ENCODE measurements at places on chromosomes 4 and X.

- no peaks in the 10 kb centered on the region for H3K27me3 ChIP-seq
- DNase-seq, result no peak
- H3K27ac ChIP-seq, result no peak overlapping the region
- no peak overlapping the region for H3K4me3 ChIP-seq
- H3K4me1 ChIP-seq, result peaks cover 14% of the 10 kb centered on the region
These were observed 169.5 kb downstream of the TLL1 start for GRCh38 chr4:166042510-166043055.

DNA sequence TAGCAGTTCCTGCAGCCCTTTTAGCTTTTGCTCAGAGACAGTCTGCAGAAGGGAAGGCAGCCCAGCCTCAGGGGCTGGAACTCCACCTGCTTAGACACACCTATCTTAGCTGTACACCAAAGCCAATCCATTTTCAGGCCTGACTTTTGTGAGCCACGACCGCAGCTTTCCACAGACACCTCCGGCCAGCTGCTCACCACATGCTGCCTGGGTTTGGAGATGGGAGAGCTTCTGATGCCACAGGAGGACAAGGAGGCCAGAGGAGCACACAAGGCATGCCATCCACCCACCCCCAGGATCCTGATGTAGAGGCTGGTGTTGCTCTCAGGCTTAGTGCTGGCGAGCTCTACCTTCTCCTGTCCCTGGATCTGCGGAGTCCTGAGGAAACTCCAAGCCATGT lies 141.8 kb upstream of the NALF2 start:
- DNase-seq, result peak; percentile 83
- H3K4me1 ChIP-seq, result peaks cover 9% of the 10 kb centered on the region
- no peaks in the 10 kb centered on the region for H3K27me3 ChIP-seq
- H3K4me3 ChIP-seq, result no peak overlapping the region
- no peaks in the 10 kb centered on the region for H3K36me3 ChIP-seq
- H3K27ac ChIP-seq, result peak overlapping the region; percentile 46

GRCh38 chr4:1402516-1403091 lies 3.6 kb downstream of the NKX1-1 start:
- no peak overlapping the region for H3K27ac ChIP-seq
- peaks cover 40% of the 10 kb centered on the region for H3K4me1 ChIP-seq
- H3K27me3 ChIP-seq, result peaks cover 43% of the 10 kb centered on the region
- H3K36me3 ChIP-seq, result no peaks in the 10 kb centered on the region
- no peak for DNase-seq
- H3K4me3 ChIP-seq, result no peak overlapping the region

- H3K4me3 ChIP-seq, result no peak overlapping the region
- DNase-seq, result no peak
These were observed 254.5 kb upstream of the RPS6KA3 start for GRCh38 chrX:20521222-20521621.

- DNase-seq, result no peak
- H3K4me3 ChIP-seq, result no peak overlapping the region
- H3K36me3 ChIP-seq, result no peaks in the 10 kb centered on the region
- H3K27ac ChIP-seq, result no peak overlapping the region
- H3K4me1 ChIP-seq, result no peaks in the 10 kb centered on the region
These were observed 113.4 kb downstream of the TMEM164 start for GRCh38 chrX:110116066-110116980.

DNA sequence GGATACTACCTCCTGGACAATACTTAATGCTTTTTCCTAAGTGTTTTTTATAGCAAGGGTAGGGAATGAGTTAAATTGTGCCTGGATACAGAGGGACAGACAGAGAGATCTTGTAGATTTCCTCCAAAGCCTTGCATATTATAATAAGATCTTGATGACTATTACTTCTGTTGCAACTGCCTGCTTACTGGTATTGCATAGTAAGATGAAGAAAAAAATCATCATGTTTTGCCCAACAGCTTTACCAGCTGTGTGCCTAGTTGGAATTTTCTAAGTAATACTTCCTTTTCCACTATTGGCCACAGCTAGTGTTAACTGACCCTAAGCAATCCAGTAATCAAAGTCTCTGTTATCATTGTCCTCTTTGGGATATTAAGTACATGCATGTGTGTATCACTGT lies 139.0 kb downstream of the DCK start:
- DNase-seq, result no peak
- no peaks in the 10 kb centered on the region for H3K27me3 ChIP-seq
- H3K27ac ChIP-seq, result no peak overlapping the region

Measured in vagina (tissue), 2 donors.